Activated CD4-positive, alpha-beta T cell treated with anti-CD3 and anti-CD28 coated beads, Interleukin-2, amount 50 U/mL, for 1 hour (primary cell): ENCODE measurements at places on chromosomes 5 and 9.

- DNase-seq = no peak
These were observed 122.8 kb upstream of the EGFLAM start for GRCh38 chr5:38135486-38136039.

- no peak for DNase-seq
These were observed 28.6 kb upstream of the NSMF start for GRCh38 chr9:137487454-137488326.

DNA sequence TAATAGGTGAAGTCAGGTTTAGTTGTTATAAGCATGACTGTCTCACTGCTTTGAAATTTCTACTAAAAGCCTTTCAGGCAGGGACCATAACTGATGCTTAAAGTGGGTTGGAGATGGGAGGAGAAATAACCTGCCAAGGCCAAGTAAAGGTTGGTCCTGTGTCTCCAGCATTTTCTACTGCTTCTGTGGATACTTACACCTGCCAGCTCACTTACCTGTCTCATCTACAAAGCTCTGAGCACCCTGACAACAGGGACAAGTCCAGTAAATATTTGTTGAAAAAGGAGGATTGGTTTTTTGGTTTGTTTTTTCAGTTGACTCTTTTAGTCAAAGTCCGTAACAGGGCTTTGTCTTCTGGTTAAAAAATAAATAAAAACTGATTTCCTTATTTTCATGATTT, 38.6 kb downstream of the GRAMD2B start:
- DNase-seq = no peak

DNA sequence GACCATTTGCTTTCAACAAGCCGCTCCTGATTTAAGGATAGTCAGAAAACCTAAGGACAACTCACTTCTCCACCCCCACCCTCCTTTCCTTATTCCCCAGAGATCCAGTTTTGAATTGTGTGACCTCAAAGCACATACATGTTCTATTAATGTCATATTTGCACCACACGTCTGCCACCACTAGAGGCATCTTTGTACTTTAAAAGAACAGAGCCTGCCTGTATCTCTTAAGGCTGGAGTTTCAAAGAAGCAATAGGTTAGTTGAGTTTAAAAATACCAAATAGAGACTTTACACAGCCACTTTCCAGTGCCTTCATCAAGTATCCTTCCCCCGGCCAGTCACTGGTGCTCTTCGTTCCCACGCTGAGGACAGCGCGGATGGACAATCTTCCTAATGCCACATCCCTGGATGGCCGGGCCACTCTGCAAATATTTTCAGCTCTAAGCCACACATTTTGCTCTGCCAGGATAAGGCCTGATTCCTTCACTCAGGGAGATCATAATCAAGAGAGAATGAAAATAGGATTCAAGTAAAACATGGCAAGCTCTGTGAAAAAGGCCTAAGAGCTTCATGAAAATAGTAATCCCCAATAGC, 146.3 kb downstream of the SNCAIP start:
- no peak for DNase-seq

DNA sequence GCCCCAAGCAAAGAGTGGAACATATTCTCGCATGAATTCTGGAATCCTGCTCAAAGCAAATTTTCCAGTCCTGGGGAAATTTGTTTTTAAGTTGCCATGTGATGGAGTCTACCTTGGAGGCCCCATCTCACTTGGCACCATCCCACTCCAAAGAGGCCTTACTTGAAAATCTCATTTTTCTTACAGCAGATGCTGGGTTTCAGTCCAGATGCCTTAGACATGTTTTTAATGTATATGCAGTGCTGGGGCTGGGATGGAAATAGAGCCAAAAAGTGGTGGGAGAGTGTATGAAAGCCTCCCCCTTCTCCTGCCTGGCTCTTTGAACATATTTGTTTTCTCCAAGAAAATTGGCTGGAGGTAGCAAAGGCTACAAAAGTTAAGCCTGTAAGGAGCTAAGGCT, 493.7 kb downstream of the ENC1 start:
- DNase-seq = no peak

DNA sequence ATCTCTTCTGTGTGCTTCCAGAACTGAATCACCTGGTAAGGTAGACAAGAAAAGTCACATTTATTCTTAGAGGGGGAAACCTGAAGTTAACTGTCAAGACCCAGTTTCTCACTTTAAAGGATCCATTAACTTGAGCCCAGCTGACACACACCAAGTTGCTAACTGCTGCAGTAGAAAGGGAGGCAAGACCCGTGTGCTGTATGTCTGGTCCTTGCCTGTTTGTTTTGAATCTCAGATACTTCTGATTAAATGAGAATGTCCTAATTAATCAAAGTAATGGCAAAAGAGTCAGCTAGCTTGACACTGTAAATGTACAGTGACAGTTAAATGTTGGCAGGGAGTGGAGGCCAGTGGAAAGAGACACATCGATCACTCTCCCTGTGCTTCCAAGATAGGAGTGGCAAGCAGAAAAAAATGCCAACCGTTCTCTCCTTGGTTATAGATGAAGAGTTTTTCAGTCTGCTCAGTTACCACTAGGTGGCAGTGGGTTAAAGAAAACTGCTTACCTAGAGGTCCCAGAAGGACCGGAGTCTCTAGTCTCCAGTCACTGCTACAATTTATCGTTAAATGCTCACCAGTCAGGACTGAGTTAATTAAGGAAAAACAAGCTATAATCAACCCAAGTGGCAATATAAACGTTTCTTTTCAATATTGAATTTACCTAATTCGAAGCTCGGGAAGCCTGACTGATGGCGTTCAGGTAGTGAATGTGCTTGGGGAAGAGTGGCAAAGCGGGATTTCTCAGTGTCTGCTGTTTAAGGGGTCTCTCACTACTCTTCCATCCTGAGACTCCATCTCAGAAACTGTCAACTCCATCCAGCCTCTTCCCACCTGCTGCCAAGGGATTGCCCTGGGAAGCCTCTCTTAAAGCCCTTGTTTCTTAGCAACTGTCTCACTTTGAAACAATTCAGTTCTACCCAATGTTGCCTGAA, 18.4 kb downstream of the LSM11 start:
- no peak for DNase-seq

- DNase-seq = no peak
These were observed 95.3 kb upstream of the GNA14 start for GRCh38 chr9:77743386-77743785.

DNA sequence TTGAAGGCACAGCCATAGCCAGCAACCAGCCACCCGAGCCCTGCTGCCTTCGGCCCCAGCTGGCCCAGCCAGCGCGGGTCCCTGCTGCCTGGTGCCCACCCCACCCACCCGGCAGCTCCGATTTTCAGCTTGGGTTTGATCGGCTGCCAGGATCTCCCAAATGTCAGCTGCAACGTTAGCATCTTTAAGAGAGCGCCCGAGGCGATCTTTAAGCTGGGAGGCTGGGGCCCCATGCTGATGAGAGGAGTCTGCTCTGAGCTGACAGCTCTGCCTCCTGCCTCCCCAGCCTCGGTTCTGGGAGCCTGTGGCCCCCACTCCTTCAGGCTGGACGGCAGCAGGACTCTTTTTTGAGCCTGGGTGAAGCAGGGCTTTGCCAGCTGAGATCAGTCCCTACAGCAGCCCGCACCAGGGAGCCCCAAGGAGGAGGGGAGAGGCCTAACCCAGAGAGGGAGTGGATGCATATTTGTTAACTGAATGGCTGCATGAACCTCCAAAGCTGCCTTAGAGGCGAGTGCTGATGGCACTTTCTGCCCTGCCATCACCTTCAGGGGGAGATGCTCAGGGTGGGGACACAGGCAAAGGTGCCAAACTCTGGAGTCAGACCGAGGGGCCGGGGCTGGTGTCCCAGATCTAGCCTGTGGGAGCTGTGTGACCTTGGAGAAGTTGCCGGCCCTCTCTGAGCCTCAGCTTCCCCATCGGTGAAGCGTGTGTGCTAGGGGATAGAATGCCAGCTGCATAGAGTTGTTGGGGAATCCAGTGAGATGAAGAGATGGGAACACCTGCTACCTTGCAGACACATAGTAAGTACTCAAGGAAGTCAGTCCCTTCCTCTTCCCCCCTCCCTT, 165.5 kb downstream of the C9orf50 start:
- no peak for DNase-seq

DNA sequence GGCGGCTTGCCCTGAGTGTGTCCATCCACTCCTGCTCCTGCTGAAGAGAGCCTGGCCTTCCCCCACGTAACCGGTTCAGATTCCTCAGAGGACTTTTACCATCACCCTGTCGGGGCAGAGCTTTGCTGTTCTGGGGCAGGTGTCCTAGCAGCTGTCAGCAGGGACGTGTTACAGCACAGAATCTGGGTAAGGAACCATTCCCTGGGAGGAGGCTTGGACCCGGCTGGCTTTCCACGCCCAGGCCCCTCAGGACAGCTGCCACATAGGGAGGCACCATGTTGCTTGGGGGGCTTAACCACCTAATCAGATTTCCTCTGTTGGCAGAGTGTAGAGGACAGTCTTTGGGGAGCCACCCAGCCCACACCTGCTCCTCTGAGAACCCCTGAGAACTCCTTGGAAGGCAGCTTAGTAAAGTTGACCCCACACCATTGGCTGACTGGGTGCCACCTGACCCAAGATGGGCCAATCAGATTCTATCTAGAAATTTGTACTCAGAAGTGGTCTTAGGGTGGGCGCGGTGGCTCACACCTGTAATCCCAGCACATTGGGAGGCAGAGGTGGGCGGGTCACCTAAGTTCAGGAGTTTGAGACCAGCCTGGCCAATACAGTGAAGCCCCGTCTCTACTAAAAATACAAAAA, 23.3 kb upstream of the EEIG1 start:
- no peak for DNase-seq

- no peak for DNase-seq
These were observed 765.2 kb upstream of the NUDT12 start for GRCh38 chr5:104327801-104328200.

DNA sequence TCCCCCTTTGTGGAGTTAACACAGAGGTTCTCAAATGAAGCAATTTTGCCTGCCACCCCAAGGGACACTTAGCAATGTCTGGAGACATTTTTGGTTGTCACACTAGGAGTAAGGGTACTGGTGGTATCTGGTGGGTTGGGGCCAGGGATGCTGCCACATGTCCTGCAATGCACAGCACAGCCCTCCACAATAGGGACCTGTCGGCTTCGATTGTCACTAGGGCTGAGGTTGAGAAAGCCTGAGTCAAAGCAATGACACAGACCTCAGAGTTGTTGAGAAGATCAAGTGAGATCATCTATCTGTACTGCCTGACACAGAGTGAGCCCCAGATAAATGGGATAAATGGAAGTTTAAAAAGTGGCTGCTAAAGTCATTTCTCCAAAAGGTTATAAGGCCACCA, 249.2 kb upstream of the KLF4 start:
- no peak for DNase-seq

GRCh38 chr5:81300921-81301270, 491 bp upstream of the ZCCHC9 start:
- DNase-seq = no peak

DNA sequence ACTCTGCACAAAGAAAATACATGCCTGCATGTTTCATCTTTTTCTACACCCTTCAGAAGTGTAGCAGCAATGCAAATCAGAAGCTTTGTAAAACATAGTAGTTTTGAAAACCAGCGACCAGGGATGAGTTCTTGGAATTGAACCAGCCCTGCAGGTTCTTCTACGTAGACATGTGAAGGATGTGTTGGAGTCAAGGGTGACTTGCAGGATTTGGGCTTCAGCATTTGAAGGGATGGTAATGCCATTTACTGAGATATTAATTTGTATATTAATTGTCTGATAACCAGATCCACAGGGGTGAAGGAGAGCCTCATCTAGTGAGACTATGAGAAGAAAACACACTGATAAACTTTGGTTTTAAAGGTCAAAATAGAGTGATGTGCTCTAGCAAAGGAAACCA, 72.4 kb downstream of the KIAA1958 start:
- DNase-seq = no peak

DNA sequence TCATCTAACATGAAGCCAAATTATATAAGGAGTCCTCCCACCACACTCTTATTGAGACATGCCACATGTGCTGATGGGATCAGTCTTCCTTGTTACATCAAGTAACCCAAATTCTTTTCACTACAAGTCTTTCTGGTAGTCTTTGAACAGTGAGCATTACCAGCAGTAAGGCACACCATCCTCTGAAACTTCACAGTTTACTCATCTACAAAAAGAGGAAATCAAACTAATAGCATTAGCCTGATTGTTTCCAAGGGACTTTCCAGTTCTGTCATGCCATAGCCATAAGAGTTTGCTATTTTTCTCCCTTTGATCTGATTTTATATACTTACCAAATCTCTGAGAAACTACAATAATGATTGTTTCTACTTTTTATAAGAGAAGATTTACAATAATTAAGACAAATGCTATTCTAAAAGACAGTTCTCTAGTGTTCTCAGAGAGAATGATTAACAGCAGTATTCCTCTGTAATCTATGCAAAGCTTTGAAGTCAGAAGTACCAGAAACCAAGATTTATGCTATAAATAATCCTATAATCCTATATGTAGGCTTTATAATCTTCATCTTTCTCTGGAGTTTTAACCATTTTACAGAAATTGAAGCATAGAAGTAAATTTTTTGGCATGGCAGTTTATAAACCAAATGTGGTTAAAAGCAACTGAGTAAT, 166.2 kb upstream of the ACO1 start:
- no peak for DNase-seq

GRCh38 chr9:76519075-76519835, 60.3 kb downstream of the GCNT1 start:
- no peak for DNase-seq

DNA sequence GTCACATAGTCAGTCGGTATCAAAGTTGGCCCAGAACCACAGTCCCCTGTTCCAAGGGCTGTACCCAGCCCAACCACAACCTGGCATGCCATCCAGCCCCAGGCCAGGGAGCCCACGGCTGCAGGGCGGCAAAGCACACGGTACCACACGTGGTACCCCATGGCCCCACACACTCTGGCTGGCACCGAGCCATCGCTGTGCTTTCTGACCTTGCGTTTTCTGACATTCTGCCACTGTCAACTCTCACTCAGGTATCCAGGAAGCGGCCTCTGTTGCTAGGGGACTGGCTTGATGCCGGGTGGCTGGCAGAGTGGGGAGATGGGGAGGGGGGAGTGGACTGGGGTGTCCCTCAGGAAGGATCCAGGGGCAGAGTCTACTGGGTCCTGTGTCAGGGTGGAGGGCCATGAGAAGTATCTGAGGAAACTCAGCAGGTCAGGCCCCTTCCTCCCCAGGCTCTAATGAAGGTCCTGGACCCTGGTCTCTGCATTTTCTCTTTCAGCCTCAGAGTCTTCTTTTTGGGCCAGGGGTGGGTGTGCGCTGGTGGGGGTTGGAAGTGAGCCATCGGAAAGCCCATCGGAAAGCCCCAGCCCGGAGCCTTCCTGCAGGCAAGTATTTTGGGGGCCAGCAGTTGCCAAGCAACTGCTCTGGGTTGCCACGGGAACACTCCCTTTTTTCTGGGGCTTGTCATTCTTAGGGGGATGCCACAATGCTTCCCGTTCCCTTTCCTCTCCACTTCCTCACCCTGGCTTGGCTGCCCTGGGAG, 21.0 kb upstream of the RALGDS start:
- peak; percentile 82 for DNase-seq
